ENCODE measurements at places on chromosomes 6 and 20.

- DNase-seq = no peak
Measured at GRCh38 chr6:31952140-31952805, 6.4 kb downstream of the CFB start.

DNA sequence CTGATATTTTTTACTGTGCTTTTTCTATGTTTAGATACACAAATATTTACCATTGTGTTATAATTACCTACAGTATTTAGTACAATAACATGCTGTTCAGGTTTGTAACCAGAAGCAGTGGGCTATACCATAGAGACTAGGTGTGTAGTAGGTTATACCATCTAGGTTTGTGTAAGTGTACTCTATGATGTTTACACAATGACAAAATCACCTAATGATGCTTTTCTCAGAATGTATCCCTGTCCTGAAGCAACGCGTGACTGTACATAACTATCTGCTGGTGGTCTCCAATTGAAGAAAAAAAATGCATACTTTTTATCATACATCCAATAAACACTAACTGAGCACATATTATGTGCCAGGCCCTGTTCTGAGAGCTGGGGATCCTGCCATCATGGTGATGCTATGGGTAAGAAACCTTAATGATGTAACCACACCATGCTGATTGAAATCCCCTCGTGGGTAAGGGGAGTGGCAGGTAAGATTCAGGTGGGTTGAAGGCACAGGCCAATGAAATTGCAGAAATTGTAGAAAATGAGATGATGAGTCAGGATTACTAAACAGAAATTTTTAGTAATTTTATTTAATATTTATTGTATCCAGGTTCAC, 76.8 kb downstream of the FYN start:
- DNase-seq = no peak

DNA sequence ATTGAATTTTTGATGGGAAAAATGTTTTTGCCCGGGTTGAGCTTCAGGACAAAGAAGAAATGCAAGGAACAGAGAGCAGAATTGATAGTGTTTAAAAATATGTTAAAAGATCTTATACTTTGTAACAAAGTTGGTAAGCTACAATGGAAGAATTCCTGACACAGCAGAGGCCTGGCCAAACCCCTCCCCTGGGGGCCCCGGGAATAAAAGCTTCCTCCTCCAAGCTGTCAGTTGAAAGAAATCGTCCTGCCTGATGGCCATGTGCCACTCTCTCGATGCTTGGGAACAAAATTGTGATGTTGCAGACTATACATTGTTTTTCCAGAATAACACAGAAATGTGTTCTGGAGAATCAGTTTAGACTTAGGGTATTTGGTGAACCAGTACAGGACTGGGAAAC, 14.2 kb upstream of the TOX2 start:
- DNase-seq = no peak

DNA sequence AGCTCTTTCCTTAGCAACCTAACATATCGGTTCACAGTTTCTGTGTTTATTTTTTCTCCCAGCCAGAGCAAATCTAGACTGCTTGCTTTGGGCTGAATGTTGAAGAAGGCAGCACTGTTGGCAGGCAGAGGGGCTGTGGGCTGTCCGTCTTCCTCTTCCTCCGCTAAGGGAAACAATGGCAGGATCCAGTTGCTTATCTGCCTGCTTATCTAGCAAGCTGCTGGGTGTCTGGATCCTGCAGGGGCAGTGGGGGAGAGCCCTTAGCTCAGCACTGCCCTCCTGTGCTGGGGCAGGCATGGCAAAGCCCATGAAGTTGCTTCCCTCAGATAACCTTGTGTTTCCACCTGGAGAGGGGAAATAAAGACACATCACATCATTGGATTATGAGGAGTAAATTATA, 92.7 kb upstream of the CD93 start:
- DNase-seq = no peak

GRCh38 chr6:36938536-36938935, 16.0 kb upstream of the PI16 start:
- DNase-seq = no peak

DNA sequence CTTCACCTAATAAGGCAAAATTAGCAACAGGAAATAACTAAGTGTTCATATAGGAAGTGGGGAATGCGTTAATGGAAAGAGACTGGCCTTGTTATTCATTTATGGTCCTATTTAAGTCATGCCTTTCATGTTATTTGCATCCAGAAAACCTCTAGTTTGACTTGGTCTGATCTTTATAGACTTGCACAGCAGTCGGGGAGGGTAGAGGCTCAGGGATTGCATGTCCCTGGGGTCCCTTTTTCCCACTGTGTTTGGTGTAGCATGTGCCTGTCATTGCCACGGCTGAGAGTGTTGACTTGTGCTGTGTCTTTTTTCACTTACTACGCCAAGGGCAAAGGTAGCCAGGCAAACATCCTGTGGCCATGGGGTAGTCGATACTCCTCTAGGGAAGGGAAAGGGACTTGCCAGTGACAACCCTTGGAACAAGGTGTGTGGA, 105.4 kb upstream of the RIN2 start:
- DNase-seq = no peak

DNA sequence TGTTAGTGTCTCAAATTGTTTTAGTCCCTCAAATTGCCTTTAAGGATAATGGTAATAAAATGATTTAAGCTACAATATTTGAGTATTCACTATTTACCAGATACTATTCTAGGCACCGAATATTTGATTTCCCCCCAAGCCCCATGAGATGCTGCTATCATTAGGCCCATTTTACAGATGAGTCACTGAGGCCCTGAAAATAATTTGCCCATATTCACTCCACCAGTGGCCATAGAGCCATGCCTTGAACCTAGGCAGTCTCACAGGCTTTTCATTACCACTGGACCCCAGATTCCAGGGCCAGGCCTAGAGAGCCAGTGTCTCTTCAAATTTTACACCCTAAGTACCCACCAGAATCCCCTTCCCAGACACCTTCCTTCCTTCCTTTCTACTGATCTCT, 133.7 kb downstream of the LINC00237 start:
- DNase-seq = no peak

- no peak for DNase-seq
Measured at GRCh38 chr6:84280030-84280429, 52.6 kb upstream of the CEP162 start.

- no peak for DNase-seq
Measured at GRCh38 chr6:142313284-142313683, 11.5 kb downstream of the ADGRG6 start.

DNA sequence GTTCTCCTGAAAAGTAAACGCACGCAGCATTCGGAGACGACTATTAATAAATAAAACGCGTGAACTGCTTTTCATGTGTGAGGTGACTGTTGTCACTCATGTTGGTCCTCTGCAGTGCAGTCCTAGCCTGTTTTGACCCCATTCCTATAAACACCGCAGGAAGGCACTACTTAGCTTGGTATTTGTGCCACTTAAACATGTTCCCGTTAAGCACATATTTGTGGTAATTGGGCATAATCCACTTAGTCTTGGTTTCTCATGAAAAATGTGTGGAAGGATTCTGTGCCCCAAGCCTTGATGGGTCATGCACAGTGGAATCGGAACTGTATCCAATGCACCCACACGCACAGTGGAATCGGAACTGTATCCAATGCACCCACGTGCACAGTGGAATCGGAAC, 313.9 kb downstream of the THBS2 start:
- no peak for DNase-seq

- DNase-seq = peak; percentile 26
Measured at GRCh38 chr6:99330159-99330558, 19.3 kb downstream of the FAXC start.

DNA sequence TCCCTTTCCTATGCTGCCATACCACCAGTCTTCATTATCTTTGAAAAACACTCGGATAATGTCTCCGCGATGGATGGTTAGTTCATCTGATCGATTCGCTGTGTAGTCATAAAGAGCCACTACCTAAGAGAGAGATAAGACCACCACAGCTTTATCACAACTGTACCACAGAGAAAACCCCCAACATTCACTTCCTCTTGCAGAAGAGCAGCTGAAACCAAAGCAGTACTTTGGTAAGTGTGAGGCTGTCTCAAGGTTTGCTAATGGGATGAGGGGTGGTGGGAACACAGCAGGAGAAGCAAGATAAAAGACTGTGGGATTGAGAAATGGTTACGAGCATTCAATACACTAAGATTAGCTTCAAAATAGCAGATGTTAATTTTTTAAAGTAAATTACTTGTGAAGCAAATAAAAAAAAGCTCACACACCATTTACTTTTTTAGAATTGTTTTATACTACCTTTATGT, 142.1 kb downstream of the MYB start:
- DNase-seq = no peak

DNA sequence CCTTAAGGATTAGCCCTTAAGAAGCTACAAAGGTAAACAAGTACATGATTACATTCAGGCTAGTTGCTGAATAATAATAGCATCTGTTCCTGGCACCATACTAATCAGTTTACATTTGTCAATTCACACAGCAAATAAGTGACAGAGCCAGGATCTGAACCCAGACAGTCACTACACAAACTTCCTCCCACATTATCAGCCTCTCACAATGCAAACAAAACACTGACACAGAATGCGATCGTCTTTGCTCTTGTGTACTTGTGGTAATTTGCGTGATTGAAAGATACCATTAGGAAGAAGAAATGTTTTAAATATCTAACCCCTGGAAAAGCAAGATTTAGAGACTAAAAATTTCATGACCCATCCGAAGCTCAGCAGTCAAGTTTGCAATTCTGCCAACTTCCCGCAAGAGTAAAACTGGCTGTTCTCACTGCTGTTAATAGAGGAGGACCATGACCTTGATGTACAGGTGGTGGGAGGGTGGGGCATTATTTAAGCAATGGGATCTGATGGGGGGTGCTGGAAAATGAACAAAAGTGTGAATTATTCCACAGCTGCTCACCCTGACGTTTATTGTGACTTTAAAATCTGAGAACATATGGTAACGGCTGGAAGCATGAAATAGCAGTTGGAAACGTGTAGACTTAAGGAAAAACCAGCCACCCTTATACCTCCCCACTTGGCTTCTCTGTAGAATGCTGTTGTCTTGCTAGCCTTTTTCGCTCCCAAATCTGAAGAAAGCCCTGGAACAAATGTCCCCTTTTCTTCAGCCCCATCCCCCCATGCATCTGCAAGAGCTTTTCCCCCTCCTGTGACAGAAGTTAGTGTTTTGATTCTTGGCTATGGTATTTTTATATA, 95.3 kb upstream of the ARMC2 start:
- DNase-seq = no peak

DNA sequence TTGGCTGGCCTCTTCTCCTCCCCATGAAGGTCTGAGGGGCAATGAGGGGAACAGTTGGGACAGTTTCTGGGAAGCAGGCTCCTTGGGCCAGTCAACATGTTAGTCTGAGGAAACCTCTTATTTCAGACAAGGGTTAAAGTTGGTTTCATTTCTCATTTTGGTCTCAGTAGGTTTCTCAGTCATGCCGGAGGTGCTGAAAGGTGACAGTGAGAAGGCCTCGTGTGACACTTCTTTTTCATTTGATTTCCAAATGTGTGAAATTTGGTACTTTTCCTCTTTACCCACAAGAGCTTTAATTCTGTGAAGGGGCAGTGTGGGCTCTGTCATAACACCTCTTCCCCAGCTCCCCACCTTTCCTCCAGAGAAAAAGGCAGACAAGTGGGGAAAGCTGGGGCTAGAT, 7.5 kb upstream of the GLP1R start:
- DNase-seq = no peak

Measured in stimulated activated CD8-positive, alpha-beta memory T cell treated with anti-CD3 and anti-CD28 coated beads, Interleukin-15, amount 100 ng/mL, for 4 hours (primary cell).